HFFc6 (cell line): ENCODE measurements at places on chromosomes 12 and 14.

DNA sequence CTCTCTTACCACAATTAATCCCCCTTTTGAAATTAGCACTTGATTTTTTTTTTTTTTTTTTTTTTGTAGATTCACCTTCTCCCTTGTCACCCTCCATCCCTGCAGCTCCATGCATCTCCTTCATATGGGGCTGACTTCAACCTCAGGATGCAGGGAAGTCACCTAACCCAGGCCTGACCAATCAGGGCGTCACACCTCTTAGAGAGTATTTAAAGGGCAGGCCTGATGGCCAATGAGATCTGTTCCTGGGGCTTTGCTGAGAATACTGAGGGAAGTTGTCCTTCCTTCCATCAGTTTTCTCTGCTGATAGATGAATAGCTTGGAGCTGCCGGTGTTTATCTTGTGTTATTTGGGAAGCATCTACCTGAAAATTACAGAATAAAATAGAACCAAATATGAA, 1104.7 kb upstream of the TMEM132C start:
- DNase-seq: no peak

- DNase-seq: no peak
Measured at GRCh38 chr14:101225157-101226152, 321.9 kb upstream of the RTL1 start.

- DNase-seq: no peak
Measured at GRCh38 chr12:53775478-53776145, 23.8 kb upstream of the CISTR start.

- DNase-seq: no peak
Measured at GRCh38 chr12:110561471-110562201, 21.5 kb downstream of the PPTC7 start.

DNA sequence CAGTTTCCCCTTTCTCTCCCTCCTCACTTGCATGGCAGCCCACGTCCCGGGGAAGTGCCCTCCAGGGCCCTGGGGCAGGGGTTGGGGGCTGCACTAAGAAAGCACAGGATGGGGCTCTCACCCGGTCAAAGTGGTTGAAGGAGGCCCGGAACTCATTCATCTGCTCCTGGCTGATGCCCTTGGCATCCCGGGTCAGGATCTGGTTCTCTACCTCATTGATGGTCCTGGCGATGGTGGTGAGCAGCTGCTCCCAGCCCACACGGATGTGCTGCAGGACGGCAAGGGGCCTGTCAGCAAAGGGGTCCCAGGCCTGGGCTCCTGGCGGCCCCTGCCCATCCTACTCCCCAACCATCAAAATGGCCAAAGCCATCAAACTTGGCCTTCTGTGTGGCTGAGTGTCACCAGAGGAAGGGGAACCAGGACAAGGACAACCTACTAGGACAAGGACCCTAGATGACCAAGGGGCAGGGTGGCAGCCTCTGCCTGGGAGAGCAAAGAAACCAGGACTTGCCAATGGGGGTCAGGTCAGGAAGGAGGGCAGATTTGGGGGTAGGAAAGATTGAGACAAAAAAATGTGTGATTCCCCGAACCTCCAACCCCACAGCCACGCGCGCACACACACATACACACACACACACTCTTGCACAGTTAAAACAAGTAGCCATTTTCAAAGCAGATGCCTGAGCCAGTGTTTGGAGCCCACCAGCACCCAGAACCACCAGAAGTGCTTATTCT, 87.1 kb upstream of the ZFP36L1 start:
- DNase-seq: no peak

DNA sequence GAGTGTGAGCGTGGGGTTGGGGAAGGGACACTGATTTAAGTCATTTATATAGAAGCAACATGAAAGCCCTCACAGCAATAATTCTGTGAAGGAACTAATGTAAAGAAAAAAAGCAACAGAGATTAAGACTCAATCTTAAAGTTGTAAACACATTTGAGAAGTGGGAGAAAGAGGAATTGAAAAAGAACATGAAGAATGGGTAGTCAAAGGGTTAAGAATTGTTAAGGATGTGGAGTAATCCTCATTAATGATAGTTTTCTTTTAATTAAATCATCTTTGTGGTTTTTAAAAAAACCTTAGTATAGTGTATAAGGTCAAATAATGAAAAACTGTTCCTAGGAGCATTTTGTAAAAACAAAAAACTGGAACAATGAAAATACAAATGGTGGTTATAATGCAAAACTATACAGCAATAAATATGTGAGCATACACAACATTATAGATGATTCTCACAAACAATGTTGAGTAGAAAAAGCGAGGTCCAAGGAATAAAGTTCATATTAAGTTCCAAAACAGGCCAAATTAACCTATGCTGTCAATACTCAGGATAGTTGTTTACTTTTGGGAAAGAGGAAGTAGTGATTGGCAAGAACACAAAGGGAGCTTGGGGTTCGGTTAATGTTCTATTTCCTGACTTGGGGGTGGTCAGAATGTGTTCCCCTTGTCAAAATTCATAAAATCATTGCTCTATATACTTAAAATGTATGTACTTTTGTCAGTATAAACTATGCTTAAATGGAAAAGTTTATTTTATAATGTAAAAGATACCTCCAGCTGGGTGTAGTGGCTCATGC, 120.4 kb upstream of the ATF7IP start:
- no peak for DNase-seq

DNA sequence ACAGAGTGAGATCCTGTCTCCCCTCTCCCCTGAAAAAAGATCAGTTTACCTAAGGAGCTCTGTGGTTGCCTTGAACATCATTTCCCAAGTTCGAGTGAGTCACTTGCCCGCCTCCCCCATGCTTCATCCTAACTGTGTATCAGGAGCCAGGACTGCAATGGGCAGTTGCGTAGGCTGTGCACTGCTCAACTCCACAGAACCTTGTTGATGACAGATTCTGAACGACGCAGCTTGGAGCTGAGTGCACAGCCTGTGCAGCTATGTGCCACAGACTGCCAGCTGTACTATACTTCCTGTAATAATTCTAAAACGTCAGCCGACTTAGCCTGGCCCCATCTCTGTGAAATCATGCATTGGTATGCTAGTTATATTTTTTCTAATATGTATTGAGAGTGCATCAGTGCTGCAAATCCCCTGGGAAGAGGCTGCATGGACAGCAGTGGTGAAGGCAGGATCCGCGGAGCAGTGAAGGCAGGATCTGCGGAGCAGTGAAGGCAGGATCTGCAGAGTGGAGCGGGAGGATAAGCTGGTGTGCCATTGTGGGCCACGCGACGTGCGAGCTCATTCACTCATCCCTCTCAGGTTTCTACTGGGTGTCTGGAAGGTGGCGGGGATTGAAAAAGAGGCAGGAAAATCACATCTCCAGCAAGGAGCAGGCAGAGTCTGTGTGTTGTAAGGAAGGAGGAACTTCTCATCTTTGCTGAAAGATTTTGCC, 80.8 kb downstream of the GALNT9 start:
- peak; percentile 7 for DNase-seq

DNA sequence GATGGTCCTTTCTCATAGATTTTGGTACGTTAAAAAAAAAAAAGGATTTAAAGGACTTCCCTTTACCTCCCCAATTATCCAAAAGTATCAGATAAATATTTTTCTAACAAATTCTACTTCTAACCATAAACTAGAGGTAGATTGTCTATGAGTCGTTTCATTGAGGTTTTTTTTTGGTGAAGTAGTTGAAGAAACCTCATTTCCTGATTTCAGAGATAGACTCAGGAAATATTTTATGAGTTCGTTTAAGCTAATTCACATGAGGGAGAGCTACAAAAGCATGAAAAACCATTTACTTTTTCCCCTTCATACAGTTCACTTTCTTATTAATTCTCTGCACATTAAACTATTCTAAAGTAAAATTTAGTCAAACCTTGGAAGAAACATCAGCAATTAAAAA, 112.5 kb downstream of the RALGAPA1 start:
- DNase-seq: no peak

DNA sequence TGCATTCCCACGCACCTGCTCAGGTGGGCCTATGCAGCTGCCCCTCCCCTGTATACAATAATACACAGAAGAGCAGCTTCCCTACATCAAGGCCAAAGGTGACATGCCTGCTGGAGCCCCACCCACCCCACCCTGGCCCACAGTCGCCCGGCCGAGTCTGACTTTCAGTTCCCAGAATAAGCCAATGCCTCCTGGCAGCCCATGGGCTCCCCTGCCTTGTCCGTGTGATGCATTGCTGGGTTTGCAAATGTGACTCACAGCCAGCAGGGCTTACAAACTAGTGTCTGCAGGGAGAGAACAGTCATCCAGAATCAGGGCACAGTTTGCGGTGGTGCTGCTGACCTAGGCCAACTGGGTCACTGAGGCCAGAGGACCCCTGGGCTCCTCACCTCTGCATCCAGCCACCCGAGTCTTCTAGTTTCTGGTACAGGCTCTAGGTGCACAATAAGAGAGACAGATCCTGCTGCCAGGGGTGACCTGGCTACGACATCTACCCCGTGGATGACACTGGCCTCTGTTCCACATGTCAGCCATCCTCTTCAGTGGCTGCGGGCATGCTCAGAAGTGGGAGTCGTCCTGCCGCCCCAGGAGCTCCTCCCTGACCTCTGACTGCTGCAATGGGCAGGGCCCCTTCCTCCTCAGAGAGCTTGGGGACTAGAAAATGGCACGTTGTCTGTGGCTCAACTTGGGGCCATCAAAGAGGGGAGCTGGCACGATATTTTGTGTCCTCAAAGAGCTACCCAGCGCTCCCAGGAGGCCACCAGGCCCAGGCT, 84.5 kb downstream of the CHGA start:
- peak; percentile 77 for DNase-seq

DNA sequence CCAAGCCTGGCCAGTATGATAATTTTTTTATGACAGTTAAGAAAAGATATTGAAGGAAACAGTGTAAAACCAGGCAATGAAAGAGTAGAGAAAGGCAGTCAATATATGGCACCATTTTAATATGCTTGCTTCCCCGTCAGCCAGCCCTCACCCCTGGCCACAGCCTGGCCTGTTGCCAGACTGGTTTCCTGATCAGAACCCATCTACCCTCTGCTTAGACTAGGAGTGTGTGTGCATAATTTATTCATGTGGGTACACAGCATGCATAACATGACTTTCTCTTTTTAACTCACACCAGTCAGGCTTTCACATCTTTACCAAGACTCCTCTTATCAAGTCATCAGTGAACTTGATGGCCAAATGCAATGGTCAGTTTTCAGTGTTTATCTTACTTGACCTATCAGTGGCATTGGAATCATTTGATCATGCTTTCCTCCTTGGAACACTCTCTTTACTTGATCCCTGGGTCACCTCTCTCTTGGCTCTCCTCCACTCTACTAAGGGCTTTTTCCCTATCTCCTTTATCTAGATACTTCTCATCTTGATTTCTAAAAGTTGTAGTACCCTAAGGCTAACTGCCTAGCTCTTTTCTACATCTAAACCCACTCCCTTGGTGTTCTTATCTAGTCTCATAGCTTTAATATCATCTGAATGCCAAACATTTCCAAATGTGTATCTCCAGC, 10.0 kb upstream of the GPR19 start:
- DNase-seq: no peak

- no peak for DNase-seq
Measured at GRCh38 chr14:102736956-102737355, 40.3 kb upstream of the TRAF3 start.

GRCh38 chr12:52818388-52818787, 4.5 kb upstream of the KRT4 start:
- DNase-seq: no peak

DNA sequence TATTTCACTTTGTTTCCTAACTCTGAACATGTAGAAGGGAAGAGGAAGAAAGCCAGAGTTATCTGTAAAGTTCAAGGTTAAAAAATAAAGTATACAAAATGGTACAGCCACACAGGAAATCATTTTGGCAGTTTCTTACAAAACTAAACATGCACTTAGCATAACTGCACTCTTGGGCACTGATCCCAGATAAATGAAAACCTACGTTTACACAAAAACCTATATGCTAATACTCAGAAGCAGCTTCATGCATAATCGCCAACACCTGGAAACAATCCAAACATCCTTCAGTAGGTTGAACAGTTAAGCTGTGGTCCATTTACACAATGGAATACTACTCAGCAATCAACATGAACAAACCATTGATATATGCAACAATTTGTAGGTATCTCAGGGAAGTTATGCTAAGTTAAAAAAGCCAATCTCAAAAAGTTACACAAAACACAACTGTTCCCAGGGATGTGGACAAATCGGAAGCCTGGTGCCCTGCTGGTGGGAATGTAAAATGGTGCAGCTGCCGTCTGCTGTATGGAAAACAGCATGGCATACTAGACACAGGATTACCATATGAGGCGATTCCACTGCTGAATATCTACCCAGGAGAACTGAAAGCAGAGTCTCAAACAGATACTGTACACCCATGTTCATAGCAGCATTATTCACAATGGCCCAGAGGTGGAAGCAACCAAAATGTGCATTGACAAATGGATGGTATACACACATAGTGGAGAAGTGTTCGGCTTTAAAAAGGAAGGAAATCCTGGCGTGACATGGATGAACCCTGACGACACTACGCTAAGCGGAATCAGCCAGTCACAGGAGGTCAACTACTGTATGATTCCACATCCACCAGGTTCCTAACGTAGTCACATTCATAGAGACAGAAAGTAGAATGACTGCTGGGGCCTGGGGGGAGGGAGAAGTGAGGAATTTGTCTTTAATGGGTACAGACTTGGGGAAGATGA, 37.7 kb downstream of the NRDE2 start:
- no peak for DNase-seq

- DNase-seq: no peak
Measured at GRCh38 chr12:124451637-124452243, 115.7 kb downstream of the NCOR2 start.

- no peak for DNase-seq
Measured at GRCh38 chr14:100643426-100643825, 56.2 kb upstream of the BEGAIN start.

- no peak for DNase-seq
Measured at GRCh38 chr12:28800129-28800528, 348.9 kb upstream of the FAR2 start.

DNA sequence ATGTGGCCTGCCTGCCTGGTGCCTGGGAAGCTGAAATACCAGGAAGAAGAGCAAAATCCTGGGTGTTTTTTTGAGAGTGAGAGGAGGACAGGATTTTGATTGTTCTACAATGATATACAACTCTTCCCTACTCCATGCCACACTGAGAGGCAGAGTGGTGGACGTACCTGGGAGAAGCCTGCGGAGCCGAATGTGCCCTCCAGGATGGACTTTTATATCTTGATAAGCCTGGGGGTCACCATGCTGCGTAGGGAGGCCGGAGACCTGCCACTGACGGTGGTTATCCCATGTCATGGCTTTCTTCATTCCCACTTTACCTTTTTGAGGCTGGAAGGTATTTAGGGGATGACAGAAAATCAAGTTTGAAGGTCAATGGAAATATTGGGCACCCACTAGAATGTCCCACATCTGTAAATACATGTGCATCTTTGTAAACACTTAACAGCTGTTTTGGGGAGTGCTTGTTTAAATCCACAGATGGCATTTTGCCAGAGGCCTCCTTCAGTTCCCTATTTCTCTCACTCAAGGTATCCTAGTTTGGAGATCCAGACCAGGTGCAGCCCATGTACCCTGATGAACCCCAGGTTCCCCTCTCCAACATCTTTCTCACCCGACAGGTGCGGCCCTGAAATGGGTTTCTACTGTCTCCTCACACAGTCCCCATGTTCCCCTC, 1.1 kb upstream of the GLT1D1 start:
- DNase-seq: no peak

- DNase-seq: no peak
Measured at GRCh38 chr12:28460420-28461130, 270.3 kb downstream of the CCDC91 start.
